Muscle of arm (tissue), 14 donors: ENCODE measurements at places on chromosomes 16 and 17.

DNA sequence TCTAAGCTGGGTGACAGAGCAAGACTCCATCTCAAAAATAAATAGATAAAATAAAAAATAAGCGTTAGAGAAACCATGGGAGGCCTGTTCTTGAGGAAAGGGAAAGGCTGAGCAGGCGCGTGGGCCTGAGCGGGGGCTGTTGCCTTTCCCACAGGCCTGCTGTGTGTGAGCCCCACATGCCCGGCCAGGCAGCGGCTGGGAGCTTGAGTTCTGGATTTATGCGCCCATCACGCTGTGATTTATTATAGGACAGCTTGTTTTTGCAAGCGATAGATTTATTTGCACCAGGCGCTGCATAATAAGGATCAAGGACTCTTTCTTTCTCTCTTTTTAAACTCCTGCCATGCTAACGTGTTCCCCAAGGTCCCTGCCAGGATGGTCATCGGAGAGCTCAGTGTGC is 14.8 kb upstream of the WFDC1 start:
- DNase-seq = no peak

- DNase-seq = no peak
Observed at GRCh38 chr17:1060991-1061390, 64.1 kb downstream of the TIMM22 start.

- DNase-seq = no peak
Observed at GRCh38 chr17:58337600-58338453, 9.2 kb upstream of the TSPOAP1 start.

- DNase-seq = no peak
Observed at GRCh38 chr17:27458524-27458908, 2.3 kb downstream of the KSR1 start.

GRCh38 chr16:52480237-52480636 is 66.7 kb downstream of the TOX3 start:
- no peak for DNase-seq

GRCh38 chr16:6957681-6958080 is 375.0 kb upstream of the RBFOX1 start:
- no peak for DNase-seq

GRCh38 chr16:49659356-49659755 is 196.6 kb downstream of the ZNF423 start:
- DNase-seq = no peak

GRCh38 chr16:67396159-67397035 is 3.1 kb upstream of the TPPP3 start:
- DNase-seq = peak; percentile 89
